Stimulated activated CD4-positive, alpha-beta T cell treated with anti-CD3 and anti-CD28 coated beads, Interleukin-1b, Interleukin-23, amount 100 ng/mL, for 1 hour (primary cell): ENCODE measurements at places on chromosomes 5 and 9.

- no peak for DNase-seq
Observed at GRCh38 chr9:109437286-109437685, 60.8 kb downstream of the PTPN3 start.

DNA sequence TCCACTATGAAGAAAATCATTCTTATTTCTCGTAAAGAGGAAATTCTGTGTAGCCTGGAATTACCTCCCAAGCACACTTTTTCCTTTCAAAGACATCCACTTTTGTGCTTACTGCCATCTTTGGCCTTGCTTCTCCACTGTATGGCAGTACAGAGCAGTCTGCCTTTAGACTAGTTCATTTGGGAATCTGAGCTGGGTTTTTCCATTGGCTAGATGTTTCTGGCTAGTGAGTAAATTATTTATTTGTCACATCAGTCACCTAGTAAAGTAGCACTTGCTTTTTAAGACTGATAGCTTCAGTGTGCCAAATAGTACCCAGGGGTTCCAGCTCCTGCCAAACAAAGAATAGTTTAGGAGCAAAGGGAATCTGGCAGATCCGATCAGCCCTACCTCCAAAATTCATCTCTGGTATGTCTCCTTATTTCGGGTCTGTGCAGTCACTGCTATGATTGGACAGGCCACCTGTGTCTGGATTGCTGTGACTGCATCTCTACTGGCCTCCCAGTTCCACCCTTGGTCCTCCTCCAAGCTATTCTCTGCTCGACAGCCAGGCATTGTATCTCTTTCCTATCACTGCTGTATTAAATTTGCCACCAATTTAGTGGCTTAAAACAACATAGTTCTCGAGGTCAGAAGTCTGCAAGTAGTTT is 97.6 kb downstream of the NUDT12 start:
- no peak for DNase-seq

DNA sequence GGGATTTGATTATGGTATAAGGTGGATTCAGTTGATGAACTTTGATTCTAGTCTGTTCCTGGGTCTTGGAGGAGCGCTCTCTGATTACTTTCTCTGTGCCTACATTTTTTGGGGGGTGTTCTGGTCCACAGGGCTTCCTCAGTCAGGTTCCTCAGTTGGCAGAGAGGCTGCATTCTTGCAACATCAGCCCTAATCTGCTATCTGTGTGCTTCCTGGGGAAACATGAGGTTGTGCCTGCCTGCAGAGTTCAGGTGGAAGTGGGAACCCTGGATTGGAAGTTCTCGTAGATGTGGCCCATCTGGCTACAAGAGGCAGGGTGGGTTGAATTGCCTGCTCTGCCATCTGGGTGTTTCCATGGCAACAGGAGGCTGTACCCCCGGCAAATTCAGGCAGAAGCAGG is 24.5 kb downstream of the POLK start:
- DNase-seq = no peak

DNA sequence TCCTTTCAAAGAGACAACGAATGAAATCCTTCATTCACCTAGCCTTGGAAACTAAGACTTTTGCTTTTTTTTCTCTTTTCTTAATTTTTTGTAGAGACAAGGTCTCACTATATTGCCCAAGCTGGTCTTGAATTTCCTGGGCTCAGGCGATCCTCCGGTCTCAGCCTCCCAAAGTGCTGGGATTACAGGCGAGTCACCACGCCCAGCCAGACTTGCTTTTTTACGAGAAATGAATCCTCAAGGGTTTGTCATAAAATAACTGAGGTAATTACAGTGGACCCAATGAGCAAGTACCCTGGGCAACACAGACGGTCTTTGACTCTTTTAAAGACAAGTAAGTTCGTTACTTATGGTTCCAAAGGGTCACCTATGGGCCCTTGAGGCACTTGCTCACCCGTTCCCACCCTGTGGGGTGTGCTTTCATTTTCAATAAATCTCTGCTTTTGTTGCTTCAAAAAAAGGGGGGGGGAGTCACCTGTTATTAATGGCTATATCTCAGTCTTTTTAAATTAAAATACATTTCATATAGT is 70.4 kb downstream of the TRPM6 start:
- DNase-seq = no peak

DNA sequence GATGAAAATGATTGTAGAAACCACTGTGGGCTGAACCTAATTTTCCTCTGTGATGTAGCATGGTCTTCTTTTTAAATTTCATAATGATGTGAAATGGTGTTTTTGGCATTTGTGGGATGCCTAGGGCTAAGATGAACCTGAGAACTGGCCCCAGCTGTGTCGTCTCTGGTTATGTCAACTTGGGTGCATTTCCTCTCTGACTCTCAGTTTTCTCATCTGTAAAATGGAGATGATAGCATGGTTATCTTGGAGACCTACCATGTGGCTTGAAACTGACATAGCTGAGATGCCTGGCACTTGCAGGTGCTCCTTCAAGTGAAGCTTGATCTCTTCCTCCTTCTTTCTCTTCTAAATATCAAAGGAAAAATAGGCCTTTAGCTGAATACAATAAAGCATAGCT is 77.8 kb downstream of the BOD1 start:
- DNase-seq = no peak

- no peak for DNase-seq
Observed at GRCh38 chr5:59850766-59851165, 42.8 kb downstream of the PDE4D start.

DNA sequence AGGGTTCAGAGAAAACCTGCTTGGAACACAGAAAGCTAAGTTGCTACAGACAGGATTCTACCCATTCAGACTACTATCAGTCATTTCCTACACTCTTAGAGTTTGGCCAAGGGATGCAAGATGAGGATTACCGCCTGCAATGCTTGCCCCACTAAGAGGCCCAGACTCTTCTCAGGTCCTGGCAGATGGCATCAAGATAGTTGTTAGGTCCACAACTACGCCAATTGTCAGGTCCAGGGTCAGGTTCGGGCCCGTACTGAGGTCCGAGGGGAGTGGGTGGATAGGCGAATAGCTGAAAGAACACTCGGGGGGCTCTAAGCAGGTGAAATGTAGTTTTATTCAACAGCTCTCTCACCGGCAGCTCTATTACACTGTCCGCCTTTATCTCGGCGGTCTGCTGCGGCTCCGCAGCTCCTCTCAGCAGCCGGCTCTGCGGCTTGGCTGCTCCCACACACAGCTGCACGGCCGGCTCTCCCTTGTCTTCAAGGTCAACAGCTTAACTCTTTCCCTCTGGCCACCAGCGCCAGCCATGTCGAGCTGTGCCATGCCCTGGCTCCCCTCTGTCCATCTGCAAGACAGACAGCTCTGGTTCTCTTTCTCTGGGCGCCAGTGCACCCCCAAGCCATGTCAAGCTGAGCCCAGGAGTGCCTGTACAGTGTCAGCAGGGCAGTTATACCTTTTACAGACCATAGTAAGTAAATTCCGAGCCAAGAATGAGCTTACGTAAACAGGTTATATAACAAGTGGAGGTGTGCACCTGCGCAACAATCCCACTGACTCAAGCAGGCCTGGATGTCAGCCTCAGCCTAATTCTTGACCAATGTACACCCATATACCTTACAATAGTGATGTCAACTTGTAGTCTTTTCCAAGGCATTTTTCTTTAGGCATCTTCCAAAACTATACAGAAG is 24.0 kb downstream of the ENC1 start:
- DNase-seq = no peak

- no peak for DNase-seq
Observed at GRCh38 chr5:142749321-142749720, 20.9 kb upstream of the ARHGAP26 start.

GRCh38 chr5:10018201-10019069 is 231.3 kb downstream of the ATPSCKMT start:
- DNase-seq = no peak

DNA sequence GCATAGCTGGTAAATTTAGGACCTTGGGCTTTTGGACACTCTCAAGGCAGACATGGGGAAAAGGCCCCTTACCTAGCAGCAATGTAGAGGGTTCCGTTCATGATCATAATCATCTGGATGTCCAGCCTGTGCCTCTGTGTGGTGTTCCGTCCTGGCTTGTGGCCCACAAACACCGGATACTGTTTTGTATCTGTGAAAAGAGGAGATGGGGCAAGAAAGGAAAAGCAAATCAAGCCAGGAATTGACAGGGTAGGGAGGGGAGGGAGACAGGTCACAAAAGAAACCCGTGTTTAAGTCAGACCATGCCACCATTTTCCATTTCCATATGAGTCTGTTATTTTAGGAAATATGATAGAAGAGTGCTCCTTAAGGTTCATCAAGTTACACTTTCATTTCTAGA is 72.5 kb downstream of the SEMA6A start:
- no peak for DNase-seq
